Stimulated activated CD4-positive, alpha-beta T cell treated with anti-CD3 and anti-CD28 coated beads, TNF-alpha, amount 100 ng/mL, for 4 hours (primary cell): ENCODE measurements at places on chromosomes 3 and 15.

- no peak for DNase-seq
These were observed 72.1 kb downstream of the SFMBT1 start for GRCh38 chr3:52973806-52974205.

DNA sequence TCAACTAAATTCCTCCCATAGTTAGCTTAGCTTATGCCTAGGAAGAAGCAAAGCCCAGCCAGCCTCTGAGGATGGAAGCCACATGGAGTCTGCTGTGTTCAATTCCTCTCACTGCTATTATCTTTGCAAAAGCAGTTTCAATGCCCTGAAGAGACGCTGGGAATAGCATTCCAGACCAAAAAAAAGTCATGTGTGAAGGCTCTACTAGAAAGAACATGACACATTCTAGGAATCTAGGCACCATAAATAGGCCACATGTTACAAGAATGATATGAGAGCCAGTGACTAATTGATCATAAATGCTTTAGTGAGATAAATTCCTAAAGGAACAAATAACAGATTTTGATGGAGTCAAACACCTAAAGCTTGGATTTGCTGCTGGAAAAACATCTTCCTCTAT is 800.8 kb downstream of the TUSC7 start:
- no peak for DNase-seq

DNA sequence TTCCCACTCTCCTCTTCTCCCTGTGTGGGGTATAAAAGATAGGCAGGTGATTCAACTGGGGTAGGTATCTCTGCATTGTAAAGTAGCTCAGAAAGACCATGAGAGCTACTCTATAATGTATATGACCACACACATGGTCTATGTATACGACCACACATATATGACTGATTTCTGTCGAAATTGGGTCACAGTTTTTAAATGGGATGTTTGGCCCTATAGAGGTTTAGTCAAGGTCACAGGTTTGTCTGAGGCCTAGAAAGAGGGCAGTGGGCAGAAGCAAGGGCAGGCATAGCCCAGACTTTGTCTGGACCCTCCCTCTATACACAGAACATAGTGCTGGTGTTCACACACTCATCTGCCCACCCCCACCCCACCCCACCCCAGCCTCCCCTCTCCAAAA is 4.4 kb downstream of the LAMP3 start:
- DNase-seq = no peak

GRCh38 chr15:99605990-99606389 is 40.2 kb downstream of the MEF2A start:
- no peak for DNase-seq

- DNase-seq = no peak
These were observed 70.0 kb upstream of the ABHD2 start for GRCh38 chr15:89018207-89018606.

DNA sequence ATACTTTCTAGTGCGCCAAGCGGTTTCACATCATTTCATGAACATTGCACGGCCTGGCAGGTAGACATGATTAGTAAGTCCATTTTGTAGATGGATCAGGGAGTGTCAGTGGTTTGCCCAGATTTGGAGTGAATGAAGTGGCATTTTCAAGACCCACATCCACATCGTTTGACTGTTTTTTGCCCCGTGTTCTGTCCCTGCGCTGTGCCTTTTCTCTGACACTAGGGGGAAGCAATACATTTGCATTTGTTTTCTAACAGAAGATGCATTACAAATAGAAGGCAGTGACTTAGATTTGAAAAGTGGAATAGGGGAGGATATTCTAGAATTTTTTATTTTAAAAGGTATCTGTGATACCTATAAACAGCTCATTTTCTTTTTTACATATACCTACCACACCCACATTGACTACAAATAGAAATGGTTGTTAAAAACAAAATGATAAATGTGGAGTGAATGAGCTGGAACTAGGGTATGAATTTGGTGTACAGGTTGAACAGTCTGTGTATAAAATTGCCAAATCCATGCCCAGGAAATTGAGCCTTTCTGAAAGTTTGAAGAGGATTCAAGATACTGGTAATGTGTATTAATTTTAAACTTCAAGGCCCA is 98.0 kb downstream of the USP13 start:
- no peak for DNase-seq
